ENCODE measurements at places on chromosomes 6 and 20.
A peak's percentile ranks its signal among the peaks of the same experiment; 100 is the strongest.

DNA sequence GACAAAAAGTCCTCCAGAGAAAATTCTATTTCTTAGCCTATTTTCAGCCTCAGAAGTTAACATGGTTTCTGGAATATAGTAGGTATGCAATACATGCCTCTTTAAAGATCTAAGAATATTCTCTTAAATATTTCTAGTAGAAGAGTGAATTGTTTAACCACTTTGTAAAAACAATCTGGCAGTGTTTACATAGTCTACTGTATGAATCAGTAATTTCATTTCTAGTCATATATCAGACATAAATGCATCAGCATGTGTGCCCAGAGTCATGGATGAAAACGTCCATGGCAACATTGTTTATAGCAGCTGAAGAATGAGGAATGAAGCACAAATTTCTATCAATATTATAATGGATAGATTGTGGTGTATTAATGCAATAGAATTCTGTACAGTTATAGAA is 124.9 kb downstream of the NKAIN2 start:
- no peak for DNase-seq

GRCh38 chr6:28274888-28275287 is 6.5 kb upstream of the PGBD1 start:
- DNase-seq: no peak

GRCh38 chr6:17004269-17004668 is 97.6 kb upstream of the STMND1 start:
- no peak for DNase-seq

GRCh38 chr6:85772641-85773040 is 130.0 kb upstream of the SYNCRIP start:
- no peak for DNase-seq

- no peak for DNase-seq
Observed at GRCh38 chr20:891058-891705, 25.0 kb downstream of the ANGPT4 start.

GRCh38 chr6:109484122-109484521 is 1.1 kb upstream of the ZBTB24 start:
- DNase-seq: no peak

DNA sequence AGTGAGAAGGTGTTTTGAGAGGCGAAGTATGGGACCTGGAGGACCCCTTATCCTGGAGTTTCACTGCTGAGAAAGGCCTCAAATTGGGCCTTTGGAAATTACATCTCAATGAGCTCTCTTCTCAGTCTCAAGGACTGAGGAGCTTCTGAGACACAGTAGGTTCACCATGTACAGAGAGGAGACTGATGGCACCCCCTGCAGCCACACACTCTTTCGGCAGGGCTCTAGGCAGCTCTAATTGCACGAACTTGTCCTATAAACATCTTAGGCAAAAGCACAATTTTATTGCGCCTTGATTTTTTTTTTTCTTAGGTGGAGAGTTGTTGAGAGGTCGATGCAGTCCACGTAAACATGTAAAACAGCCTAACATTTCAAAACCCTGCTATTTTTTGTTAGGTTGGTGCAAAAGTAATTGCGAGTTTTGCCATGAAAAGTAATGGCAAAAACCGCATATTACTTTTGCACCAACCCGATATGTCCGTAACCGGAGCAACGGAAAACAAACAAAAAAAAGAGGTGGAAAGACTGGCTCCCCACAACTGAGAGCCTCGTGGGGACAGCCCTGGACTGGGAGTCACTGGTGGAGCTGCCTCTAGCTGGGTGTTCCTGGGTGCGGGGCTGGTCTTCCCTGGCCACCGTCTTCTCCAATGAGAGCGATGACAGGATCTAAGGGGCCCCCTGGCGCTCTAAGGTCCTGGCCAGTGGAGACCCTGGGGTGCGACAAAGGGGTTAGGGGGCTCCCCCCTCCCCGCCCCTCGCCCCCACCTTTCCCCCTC is 84.0 kb upstream of the EYA2 start:
- DNase-seq: no peak

- DNase-seq: no peak
Observed at GRCh38 chr6:156718647-156719394, 58.4 kb upstream of the ARID1B start.

- DNase-seq: no peak
Observed at GRCh38 chr6:15485936-15486335, 176.9 kb downstream of the DTNBP1 start.

DNA sequence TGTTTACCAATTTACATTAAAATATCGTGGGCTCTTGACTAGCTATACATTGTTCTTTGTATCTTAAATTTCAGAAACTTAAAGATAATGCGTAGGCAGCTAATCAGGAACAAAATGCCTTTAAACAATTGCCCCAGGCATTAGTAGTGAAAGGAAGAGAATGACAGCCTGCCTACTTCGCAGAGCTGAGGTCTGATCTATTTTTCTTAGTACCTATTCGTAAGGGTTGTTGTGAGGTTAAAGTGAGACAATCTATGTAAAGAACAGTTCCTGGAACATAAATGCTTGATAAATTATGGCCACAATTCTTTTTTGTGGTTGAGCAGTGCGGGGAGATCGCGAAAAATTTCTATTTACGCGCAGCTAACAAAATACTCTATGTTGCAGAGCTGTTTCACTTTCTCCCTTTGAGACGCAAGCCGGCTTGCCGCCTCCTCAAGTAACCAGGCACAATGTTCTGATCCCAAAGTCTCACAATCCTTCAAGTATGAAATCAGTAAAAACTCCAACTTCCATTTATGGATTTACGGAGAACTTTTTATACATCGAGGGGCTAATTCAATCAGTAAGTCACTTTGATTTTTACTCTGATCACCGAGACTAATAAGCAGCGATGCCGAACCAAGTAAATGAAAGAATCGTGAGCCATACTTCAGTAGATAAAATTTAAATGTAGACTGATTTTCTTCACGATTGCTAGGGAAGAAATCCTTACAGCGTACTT is 878 bp upstream of the PNRC1 start:
- peak; percentile 53 for DNase-seq

DNA sequence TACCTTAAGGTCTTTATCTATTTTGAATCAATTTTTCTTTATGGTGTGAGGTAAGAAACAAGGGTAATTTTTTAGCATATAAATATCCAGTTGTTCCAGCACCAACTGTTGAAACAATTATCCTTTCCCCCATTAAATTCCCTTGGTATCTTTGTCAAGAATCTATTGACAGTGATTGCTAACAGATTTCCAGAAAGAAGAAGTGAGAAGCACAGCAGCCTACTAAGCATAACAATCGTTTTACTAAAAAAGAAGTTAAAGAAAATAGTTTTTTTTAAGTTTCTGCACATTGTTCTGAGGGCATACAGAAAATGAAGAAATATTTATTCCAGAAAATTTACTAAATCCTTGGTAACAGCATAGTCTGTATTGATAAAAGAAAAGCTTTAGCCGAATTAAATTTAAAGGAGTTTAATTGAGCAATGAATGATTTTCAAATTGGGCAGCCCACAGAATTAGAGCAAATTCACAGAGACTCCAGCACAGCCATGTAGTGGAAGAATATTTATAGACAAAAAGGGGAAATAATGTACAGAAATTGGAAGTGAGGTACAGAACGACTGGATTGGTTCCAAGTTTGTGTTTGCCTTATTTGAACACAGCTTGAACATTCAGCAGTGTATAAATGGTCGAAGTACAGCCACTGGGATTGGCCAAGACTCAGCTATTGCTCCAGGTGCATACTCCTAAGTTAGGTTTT is 97.9 kb upstream of the UST start:
- DNase-seq: no peak

Data from GM20000 (cell line).